ENCODE measurements at places on chromosomes 4 and X.

- DNase-seq: no peak
These were observed 52.1 kb downstream of the NDST3 start for GRCh38 chr4:118086344-118086743.

GRCh38 chrX:10004832-10005475 lies 37.8 kb downstream of the CLDN34 start:
- no peak for DNase-seq

DNA sequence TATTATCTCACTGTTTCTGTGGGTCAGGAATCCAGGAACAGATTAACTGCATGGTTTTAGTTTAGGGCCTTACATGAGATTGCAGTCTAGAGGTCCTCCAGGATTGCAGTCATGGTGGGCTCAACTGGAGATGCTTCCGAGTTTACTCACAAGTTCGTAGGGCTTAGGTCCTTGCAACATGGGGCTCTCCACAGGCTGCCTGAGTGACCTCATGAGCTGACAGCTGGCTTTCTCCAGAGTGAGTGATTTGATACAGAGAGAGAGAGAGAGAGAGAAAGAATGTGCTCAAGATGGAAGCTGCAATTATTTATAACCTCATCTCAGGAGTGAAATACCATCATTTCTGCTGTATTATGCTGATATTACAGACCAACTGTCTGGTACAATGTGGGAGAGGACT lies 168.9 kb downstream of the GPAT3 start:
- no peak for DNase-seq

DNA sequence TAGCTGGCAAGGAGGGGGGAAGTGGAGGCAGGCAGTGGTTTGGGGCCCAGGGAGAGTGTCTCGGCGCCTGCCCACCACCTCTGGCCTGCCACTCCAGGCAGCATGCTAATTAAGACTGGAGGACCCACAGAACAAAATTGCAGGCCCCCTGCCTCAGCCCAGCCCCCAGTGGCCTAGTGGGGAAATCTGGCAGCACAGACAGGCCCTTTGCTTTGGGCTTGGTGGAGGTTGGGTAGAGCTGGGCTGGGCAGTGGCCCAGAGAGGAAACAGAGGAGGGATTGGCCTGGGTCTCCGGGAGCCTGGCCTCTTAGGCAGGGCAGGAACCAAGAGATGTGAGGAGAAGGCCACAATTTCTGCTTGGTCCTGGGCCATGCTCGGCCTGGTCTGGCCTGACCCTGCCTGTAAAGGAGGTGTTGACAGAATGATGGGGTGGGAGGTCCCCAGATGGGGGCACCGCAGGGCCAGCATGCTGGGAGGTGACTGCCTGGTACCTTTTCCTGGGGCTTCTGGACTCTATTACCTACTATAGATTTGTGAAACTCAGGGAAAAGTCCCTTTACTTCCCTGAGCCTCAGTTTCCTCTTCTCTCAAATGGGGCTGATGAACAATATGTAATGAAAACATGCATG lies 92.4 kb upstream of the PJA1 start:
- no peak for DNase-seq

- DNase-seq: no peak
These were observed 280.8 kb downstream of the ANKRD50 start for GRCh38 chr4:124431653-124432192.

- DNase-seq: no peak
These were observed at the start of gene TCEAL1 for GRCh38 chrX:103628386-103629317. TSS of gene TCEAL1 (plus strand) at chrX:103628975. CDS start at chrX:103629917, 942 bp downstream.

- DNase-seq: no peak
These were observed 139.2 kb upstream of the DGKK start for GRCh38 chrX:50609796-50610195.

- no peak for DNase-seq
These were observed 78.7 kb downstream of the ZNF827 start for GRCh38 chr4:145859926-145860325.

GRCh38 chr4:17165286-17165685 lies 266.8 kb upstream of the LDB2 start:
- DNase-seq: no peak

GRCh38 chr4:105970371-105970770 lies 75.1 kb downstream of the NPNT start:
- no peak for DNase-seq

GRCh38 chrX:100643956-100644860 lies at the start of gene SRPX2:
TSS of gene SRPX2 (plus strand) at chrX:100644199. CDS start at chrX:100646323, 2,124 bp downstream.
- no peak for DNase-seq

DNA sequence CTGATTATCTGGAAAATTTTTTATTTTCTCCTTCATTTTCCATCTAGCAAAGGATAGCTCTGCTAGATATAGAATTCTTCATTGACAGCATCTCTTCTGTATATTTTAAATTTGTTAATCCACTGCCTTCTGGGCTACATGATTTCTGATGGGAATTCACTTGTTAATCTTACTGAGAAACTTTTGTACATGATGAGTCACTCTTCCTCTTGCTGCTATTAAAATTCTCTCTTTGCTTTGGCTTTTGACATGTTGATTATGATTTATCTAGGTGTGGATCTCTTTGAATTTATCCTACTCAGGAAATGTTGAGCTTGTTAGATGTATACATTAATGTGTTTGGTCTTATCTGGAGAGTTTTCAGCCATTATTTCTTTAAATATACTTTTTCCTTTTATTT lies 27.5 kb downstream of the OR13H1 start:
- DNase-seq: no peak

DNA sequence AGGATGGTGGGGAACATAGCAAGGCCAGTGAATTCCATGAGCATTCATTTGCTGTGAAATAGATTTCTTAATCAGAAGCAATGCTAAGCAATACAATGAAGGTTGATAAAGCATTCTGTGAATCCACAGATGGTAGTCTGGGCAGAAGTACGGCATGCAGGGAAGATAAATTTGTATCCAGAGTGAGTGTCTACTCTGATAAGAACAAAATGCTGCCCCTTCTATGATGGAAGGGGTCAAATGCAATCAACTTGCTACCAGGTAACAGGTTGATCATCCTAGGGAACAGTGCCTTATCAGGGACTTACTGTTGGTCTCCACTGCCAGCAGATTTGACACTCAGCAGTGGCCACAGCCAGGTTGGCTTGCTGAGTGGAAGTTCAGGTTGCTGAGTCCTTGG lies 189.4 kb downstream of the MAB21L2 start:
- DNase-seq: no peak

GRCh38 chrX:15206306-15206705 lies 63.6 kb downstream of the ASB9 start:
- DNase-seq: no peak

- no peak for DNase-seq
These were observed 295.8 kb upstream of the SLC7A11 start for GRCh38 chr4:138537731-138538490.

DNA sequence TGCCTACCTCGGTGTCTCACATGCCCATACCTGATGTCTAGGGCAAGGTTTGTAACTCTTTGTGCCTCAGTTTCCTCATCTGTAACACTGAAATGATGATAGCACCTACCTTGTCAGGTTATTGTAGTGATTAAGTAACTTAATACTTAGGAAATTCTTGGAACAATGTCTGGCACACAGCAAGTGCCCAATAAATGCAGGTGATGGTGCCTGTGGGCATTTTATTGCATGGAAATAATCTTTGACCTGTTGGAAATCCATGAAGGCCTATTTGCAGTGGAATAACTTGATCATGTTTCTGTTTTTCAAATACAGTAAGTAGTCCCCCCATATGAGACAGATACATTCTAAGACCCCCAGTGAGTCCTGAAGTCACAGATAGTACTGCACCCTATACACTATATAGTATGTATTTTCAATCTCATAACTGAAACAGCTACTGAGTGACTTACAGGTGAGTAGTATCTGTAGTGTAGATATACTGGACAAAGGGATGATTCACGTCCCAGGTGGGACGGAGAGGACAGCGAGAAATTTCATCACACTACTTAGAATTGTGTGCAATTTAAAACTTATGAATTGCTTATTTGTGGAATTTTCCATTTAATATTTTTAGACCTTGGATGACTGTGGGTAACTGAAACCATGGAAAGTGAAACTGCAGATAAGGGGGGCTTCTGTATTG lies 42.1 kb downstream of the AFF1 start:
- DNase-seq: no peak

- no peak for DNase-seq
These were observed 40.1 kb downstream of the UGT2B15 start for GRCh38 chr4:68630371-68630770.

DNA sequence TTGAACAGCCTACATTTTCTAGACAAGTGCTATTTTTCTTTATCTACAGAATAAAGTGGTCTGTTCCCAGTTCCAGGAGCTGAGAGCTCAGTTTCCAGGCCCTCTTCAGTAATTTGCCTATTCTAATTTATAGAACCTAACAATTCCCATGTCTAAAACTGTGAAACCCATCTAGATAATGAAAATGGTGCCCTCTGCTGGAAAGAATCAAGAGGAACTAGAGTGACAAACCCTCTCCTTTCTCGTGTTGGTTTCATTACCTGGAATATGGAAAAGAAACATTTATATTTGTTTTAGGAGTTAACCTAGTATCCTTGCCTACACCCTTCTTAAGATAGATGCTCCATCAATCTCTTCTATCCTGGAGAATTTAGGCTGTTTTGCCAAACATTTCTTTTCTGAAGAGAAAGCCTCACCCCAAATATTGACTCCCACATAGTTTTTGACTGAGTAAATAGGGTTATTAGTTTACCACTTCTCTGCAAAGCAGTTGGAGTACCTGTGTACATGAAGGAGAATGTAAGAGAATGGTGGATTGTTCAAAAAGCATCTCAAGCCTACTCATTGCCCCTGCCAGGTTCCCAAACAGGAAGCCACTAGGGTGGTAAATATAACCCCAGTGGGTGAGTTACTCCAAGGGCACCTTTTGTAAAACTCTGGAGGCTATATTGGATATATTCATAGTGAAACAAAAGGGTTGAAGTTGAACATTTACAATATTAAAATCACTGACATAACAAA lies 121.6 kb downstream of the RASL11B start:
- no peak for DNase-seq

- DNase-seq: no peak
These were observed 217.3 kb downstream of the SPANXN1 start for GRCh38 chrX:145464650-145465049.

DNA sequence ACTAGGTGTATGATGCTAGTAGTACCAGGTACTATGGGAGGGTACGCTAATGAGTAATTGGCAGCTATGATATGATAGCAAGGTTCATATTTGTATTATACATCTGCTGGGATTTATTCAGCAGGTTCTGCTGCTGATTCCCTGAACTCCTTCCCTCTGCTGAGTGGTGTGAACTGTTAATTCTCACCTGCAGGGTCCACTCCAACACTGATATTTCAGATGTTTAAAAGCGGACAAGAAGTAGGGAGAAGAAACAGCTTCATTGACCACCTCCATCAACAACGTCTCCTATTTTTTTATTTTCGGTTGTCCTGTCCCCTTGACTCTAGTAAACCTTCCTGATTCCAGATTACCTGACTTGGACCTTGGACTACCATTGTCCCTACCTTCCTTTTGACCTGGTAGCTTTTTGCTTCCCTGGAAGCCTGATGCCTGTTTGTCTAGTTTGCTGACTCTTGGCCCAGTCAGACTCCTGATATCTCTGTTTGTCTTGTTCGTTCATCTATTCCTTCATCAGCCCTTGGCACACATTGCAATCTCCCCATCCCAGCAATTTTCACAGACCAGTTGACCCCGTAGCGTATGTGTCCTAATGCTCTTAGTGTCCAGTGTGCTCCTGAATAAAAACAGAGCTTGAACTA lies 34.0 kb upstream of the RNF128 start:
- no peak for DNase-seq

GRCh38 chr4:8118035-8118434 lies 40.6 kb downstream of the ABLIM2 start:
- no peak for DNase-seq

- no peak for DNase-seq
These were observed 1238.9 kb downstream of the ADGRL3 start for GRCh38 chr4:62439051-62439450.

GRCh38 chrX:13732246-13733067 lies 2.0 kb downstream of the TRAPPC2 start:
- DNase-seq: no peak

GRCh38 chr4:108972613-108973283 lies 209.9 kb upstream of the ETNPPL start:
- no peak for DNase-seq

DNA sequence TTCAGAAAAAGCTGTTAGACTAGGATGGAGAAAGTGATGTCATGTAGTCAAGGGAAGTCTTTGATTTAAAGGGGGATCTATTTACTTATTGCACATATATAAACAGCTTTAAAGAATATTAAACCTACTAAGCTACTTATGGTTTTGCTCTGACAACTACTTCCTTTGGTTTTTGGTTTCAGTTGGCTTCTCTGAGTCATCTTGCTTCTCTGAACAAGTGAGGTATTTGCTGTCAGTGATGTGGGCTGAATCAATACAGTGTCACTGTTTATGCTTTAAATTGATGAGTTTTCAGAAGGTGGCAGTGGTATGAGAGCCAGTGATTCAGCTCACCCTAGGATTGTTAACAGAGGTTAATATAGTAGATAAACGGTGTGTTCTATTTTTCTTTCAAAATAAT lies 75.1 kb downstream of the CEP44 start:
- DNase-seq: no peak

DNA sequence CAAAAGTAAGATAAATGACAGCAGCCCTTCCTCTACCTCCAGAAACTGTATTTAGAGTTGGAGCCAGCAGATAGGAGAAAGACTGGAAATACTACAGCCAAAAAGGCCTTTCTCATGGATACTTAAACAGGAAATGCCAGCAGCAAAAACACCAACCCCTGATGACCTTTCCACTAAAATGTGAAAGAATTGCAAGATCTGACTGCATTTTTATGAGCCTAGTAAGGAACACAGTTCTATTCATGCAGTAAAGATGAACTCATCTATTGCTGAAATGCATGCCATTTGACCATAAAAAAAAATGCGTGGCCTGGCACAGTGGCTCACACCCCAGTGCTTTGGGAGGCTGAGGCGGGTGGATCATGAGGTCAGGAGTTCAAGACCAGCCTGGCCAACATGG lies 19.9 kb downstream of the ABCG2 start:
- no peak for DNase-seq

- DNase-seq: no peak
These were observed 43.3 kb downstream of the MTMR1 start for GRCh38 chrX:150736475-150736874.

- no peak for DNase-seq
These were observed 56.4 kb downstream of the SPCS3 start for GRCh38 chr4:176376032-176376614.

DNA sequence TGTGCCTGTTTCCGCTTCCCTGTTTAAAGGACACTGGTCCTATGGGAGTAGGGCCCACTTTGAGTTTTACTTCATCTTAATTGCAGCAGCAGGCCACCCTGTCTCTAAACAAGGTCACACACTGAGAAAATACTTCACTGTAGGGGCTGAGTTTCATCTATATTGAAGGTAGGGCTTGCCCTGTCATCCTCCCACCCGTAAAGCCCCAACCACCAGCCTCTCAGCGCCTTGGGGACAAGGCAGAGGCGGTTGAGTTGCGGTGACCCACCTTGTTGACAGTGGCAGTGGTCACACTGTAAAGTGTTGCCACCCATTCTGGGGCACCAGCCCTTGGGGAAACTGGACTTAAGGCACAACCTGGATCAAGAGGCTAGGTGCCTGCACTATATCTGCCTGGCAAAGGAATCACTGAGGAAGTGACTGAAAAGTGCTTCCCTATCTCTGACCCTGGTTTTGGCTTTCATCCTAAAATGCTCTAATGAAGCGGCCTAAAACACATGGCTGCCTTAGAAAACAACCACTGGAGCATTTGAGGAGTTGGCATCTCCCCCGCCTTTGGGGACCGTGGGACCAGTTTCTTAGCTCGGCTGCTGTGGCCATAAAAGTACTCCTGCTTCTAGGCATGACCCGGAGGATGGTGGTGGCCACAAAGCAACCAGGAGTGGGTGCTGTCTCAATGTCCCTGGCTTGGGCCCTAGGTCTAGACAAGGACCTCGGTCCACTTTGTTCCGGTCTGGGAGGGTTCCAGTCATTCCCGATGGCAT lies 7.8 kb upstream of the WDR1 start:
- DNase-seq: no peak

Measured in stimulated activated CD8-positive, alpha-beta memory T cell treated with anti-CD3 and anti-CD28 coated beads, Interleukin-2, amount 100 ng/mL, for 48 hours (primary cell).